ENCODE measurements at places on chromosomes 1 and 21. TPM values are rescaled to one million over a fixed set of nuclear protein-coding genes. Genes with fewer than 3 reads are reported as not detected.

GRCh38 chr1:178885869-178886268 is 15.0 kb upstream of the ANGPTL1 start:
- no peak for DNase-seq

The PRPF38B gene
- total RNA-seq = 16.4 TPM

- no peak for DNase-seq
Measured at GRCh38 chr1:41640141-41640751, 155.8 kb upstream of the EDN2 start.

DNA sequence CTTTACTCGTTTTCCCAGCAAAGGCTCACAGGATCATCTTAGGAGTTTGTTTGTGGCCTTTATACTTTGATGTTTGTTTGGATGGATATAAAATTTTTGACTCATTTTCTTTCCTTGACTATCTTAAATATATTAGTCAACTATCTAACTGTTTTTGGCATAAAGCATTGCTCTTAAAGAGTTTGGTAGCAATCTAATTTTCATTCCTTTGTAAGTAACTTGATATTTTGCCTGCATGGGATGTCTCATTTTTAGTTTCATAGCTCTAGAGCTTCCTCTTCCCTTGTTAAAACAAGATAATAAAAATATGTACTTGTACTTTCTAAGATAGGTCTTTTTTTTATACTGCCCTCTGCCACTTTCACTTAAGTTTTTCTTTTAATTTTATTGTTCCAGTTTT is 161.9 kb downstream of the MAGI3 start:
- DNase-seq = no peak

- DNase-seq = no peak
Measured at GRCh38 chr1:22250724-22251123, 107.8 kb upstream of the WNT4 start.

DNA sequence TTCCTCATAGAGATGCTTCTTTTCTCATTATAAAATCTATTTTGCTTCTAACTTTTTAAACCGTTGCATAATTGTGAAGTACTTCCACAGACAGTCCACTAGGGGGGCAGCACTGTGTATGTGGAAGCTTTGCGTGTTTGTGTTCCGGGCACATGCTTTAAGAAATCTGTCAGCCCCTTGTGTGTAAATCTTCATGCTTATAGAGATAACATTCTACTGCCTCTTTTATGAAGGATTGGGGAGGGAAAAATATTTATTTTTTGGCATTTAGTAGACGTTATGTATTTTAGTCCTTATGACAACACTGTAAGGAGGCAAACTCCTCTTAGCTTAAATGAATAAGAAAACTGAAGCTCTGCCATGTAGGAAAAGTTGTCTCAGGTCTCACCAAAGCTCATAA is 157.3 kb upstream of the PTGFR start:
- no peak for DNase-seq

DNA sequence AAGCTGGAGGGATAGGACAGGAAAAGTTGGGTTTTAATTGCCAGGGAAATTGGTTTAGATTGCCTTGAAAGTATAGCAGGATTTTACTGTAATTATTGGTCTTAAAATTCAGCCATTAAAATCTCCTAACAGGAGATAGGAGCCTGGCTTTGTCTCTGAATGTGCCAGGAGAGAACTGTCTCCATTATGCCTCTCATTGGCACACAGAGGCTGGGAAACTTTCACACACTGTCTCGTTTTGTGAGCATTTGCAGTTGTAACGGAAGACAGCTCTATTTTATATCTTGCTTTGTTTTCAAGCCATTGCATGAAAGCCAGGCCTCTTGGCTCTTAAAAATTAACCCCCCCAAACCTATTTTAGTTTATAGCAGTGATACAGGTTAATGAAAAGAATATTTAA is 12.5 kb downstream of the DNAJC6 start:
- no peak for DNase-seq

The SFN gene
- total RNA-seq = not detected

The OR6N1 gene
- not detected for total RNA-seq

- no peak for DNase-seq
Measured at GRCh38 chr1:4711416-4712275, 57.2 kb downstream of the AJAP1 start.

- no peak for DNase-seq
Measured at GRCh38 chr1:3699596-3699995, 47.3 kb downstream of the TP73 start.

- no peak for DNase-seq
Measured at GRCh38 chr1:229170274-229170673, 100.6 kb upstream of the RAB4A start.

The CRP gene
- not detected for total RNA-seq

The A3GALT2 gene
- total RNA-seq = not detected

- DNase-seq = no peak
Measured at GRCh38 chr1:195045072-195045471, 1563.2 kb downstream of the KCNT2 start.

The TCHHL1 gene
- total RNA-seq = not detected

GRCh38 chr1:236275586-236275985 is 6.2 kb downstream of the ERO1B start:
- no peak for DNase-seq

- no peak for DNase-seq
Measured at GRCh38 chr1:184771190-184771691, 16.6 kb upstream of the EDEM3 start.

GRCh38 chr1:180003026-180003695 is 48.6 kb downstream of the CEP350 start:
- DNase-seq = no peak

GRCh38 chr1:91591175-91591974 is 90.7 kb downstream of the CDC7 start:
- no peak for DNase-seq

Measured in cardiac septum (tissue), 1 donor.